ENCODE measurements at places on chromosomes 2 and 18.

- no peak for DNase-seq
Observed at GRCh38 chr2:190656301-190656700, 7.4 kb downstream of the NAB1 start.

- peak; percentile 16 for DNase-seq
Observed at GRCh38 chr18:43661570-43661969, 384.3 kb upstream of the SYT4 start.

DNA sequence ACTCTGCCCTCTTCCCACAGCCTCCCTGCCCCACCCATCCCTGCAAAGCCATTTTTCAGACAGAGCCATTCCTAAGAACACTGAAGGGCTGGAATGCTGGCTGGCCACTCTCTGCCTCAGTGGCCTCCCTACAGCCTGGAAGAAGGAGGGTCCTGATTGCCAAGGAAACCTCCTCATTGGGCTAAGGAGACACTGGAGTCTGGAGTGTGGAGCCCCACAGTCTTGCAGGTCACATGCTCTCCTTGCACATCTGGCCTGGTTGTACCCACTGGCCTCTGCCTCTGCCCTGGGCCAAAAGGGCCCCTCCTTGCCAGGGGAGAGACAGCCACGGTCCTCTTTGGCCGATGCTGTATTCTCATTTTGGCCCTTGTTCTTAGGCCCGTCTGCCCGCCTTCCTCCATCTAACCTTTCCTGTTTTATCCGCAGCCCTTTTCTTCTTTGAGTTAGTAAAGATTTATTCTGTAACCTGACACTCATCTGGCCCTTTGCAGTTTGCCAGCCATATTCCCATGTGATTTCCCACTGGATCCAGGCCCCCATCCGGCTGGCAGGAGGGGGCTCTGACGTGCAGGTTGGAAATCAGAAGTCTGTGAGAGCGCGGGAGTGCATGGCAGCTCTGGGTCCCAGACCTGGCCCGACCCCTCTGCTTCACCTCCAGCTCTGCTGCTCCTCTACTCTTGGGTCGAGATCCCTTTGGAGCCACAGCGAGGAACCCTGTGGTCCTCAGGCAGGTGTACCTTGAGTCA lies 11.0 kb upstream of the CATIP start:
- DNase-seq: no peak

GRCh38 chr2:46364797-46365457 lies 67.7 kb downstream of the EPAS1 start:
- DNase-seq: peak; percentile 66

- DNase-seq: no peak
Observed at GRCh38 chr18:80179857-80180558, 67.3 kb downstream of the PARD6G start.

DNA sequence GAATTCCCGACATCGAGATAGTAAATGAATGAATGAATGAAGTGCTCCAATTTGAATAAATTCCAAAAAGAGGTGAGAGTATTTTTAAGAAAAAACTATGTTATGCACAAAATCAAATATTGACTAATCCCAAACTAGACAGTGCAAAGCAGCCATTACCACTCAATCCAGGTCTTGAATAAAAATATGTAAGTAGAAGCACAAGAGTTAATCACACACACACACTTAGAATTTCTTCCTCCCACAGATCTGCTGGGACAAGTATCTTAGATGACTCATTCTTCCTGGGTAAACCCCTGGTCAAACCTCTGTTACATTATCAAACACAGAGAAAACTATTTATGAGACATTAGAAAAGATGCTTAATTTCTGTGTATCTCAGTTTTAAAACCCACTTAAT lies 102.0 kb downstream of the PLA2R1 start:
- DNase-seq: no peak

GRCh38 chr2:204074456-204074855 lies 137.9 kb downstream of the ICOS start:
- DNase-seq: no peak

DNA sequence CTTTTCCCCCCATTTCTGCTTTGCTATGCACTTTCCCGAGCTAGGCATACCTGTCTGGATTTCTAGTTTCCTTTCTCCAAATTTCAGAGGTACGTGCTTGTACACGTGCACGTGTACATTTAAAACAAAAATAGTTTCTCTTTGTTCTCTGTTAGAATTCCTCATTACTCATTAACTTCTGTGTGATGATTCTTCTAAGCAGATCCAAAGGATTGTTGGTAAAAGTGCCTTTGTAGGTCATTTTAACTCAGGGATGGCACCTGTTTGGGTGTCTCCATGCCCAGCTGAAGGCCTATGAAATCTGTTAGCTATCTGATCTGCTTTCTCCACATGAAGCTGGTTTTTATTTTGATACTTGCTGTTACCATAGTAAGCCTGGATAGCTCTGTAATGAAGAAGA lies 264.3 kb downstream of the LPIN1 start:
- no peak for DNase-seq

DNA sequence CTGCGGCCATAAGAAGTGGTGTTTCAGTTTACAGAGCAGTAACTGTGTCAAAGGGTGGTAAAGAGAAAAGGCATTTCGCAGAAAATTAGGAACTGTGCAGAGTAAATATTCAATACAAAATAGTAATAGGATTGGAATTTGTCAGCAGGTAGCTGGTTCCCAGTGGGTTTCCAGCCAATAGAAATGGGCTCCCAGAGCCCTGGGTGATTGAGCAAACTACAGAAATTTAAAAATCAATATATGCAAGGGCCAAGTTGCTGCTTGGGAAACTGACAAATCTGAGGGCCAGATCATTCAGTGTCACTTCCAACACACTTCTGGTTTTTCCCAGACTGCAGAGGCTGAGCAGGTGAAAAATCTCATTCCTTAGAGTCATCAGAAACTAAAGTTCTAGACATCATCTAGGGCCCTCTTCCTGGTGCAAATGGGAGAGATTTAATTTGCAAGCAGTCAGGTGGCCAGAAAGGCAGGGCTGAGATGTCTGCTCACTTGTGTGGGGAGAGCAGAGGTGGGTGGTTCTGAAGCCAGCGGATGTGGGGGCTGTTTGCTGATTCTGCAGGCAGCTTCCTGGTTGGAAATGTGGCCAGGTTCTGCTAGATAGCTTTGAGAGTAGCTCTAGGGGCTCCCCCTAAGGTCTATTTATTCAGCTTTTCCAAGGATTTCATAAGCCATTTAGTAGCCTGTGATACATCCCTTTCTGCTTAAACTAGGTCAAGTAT lies 182.4 kb downstream of the NCK2 start:
- DNase-seq: no peak

DNA sequence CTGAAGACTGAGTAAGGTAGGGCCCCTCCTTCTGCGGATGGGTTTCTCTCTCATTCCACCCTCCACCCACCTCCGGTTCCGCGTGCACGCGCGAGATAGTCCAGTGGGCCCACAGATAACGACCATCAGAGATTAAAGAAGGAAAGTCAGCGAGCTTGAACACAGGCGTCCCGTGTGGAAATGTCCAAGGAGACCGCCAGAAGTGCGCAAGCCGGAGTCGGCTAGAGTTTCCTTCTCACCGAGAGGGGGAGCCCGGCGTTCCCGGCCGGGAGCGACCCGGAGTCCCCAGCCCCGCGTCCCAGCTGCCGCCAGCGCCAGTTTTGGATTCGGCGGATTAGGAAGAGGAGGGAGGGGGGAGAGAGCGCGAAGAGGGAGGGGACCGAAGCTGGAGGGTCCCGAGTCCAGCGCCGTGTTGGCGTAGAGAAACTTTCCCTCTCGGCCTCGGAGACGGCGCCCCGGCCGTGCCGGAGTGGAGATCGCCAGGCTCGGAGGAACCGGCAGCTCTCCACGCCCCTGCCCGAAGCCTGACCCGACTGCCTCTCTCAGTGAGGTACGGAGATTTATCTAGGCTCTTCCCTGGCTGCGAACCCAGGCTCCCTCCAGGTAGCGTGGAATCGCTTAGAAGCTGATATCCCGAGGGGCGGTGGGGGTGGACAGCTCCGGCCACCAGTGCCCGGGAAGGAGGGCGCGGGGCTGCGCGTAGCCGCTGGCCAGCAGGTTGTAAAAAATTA lies at the start of gene GULP1:
Gene GULP1 (plus strand): TSS at position 258 of the 731 bp plus-strand sequence. CDS start 185,829 bp downstream, outside the sequence.
- DNase-seq: peak; percentile 81

All from testis (tissue), 5 donors.